NCI-H226 (cell line): ENCODE measurements at places on chromosomes 6 and 20.

DNA sequence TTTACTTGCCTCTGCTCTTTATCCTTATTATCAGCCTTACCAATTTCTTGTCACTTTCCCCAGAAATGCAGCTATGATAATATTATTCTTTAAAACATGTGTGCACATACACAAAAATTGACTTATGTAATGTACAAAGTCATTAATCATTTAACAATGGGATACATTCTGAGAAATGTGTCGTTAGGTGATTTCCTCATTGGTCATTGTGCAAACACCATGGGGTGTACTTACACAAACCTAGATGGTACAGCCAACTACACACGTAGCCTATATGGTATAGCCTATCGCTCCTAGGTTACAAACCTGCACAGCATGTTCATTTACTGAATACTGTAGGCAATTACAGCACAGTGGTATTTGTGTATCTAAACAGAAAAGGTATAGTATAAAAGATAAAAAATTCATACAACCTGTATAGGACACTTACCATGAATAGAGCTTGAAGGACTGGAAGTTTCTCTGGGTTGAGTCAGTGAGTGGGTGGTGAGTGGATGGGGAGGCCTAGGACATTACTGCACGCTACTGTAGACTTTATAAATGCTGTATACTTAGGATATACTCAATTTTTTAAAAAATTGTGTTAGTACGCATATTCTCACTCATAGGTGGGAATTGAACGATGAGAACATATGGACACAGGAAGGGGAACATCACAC, 56.9 kb downstream of the HIVEP1 start:
- no peak for DNase-seq

DNA sequence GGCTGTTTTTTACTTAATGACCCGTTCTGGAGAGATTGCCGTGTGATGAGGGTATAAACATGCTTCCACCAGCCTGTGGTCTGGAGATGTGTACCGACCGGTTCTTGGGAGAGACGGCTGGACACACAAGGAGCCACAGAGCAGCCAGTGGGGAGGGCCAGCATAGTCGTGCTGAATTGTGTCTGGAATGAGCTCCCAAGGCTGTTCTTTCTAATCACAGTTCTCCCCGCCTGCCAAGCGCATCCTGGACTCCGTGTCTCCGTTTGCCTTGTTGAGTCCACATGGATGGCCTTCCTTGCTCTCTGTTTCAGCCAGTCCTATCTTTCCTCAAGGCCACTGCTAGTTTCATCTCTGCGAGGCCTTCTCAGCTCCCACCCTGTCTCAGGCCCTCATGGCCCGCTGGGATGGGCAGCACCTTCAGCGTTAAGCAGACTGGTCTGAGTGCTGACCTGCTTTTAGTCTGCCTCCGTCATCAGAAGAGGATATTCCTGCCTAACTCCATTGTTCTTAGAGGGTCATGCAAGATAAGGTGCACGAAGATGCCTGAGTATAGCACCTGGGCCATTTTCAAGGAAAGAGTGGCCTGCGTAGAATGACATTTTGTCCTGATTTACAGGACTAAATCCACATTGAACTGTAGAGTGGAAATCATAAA, 20.6 kb downstream of the MANBAL start:
- no peak for DNase-seq

DNA sequence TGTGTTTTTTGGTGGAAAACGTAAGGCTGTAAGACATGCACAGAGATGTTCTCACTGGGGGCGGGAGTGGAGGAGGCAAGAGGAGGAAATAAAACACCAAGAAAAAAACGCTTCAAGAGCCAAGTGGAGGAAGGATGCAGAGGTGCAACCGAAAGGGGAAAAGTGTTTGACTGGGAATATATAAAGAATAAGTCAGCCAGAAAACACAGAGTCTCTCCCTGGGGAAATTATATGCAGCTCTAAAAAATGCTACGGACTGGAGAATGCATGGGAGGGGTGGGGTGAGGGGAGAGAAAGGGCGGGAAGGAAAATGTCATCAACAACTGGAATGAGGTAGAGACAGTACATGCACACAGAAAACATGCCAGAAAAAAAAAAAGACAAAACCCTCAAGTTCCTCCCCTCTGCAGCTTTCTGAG, 133.5 kb downstream of the SCML4 start:
- DNase-seq = no peak

GRCh38 chr20:41087777-41088176, 49.6 kb upstream of the PLCG1 start:
- DNase-seq = no peak

- DNase-seq = no peak
These were observed 56.0 kb downstream of the APCDD1L start for GRCh38 chr20:58459058-58459750.

GRCh38 chr20:1887756-1888155, 7.5 kb upstream of the SIRPA start:
- DNase-seq = no peak

DNA sequence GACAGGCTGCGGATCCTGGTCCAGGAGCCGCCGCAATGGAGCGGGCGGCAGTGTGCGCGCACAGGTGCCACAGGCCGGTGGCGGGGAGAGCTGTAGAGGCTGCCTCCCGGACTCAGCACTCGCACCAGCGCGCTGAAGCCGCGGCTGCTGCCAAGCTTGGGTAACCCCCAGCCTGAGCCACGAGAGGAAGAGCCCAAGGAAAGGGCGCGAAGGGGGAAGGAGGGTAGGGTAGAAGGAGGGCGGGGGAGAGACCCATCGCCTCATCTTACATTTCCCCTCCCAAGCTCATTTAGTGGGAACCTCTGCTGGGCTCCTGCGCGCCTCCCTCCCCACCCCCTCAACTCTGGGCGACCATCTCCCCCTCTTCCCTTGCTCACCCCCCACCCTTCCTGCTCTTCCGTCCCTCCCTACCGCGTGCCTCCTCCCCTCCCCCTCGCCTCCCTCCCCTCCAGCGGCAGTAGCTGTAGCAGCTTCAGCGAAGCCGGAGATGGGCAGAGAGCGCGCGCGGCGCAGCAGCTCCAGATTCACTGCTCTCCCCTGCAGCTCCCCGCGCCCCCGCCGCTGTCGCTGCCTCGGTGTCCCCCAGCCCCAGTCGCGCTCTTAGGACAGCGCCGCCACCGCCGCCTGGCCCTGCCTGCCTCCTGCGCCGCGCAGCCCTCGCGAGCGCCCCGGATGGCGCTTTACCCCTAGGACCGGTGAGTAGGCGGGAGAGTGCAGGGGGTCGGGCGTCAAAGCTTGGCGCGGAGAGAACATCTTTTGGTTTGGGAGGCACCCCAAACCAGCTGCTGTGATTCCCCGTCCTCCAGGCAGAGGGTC, at the start of gene FUT9:
TSS of gene FUT9 (plus strand) at position 457 of the 816 bp plus-strand sequence. CDS start 187,182 bp downstream, outside the sequence.
- DNase-seq = no peak

DNA sequence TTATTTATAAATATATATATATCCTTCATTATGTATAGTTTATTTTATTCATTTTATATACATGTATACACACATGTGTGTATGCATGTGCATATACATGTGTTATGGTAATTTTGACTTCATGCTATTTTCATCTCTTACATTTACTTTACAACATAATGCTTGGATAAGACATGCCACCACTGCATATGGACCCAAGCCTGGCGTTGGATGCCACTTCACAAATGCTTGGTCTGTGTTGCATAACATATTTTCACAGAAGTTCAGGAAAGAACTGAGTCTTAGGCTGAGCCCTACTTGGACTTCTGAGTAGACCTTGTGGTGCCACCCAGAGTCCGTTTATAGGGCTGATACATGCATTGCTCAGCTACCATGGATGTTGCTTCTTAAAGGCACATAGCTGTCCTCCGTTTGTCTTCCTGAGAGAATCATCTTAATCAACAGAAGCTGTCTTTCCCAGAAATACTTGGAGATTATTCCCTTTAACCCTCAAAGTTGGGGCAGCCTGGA, 337.8 kb downstream of the BTBD3 start:
- DNase-seq = no peak

GRCh38 chr6:35089935-35090505, 51.1 kb downstream of the TCP11 start:
- DNase-seq = peak; percentile 95

DNA sequence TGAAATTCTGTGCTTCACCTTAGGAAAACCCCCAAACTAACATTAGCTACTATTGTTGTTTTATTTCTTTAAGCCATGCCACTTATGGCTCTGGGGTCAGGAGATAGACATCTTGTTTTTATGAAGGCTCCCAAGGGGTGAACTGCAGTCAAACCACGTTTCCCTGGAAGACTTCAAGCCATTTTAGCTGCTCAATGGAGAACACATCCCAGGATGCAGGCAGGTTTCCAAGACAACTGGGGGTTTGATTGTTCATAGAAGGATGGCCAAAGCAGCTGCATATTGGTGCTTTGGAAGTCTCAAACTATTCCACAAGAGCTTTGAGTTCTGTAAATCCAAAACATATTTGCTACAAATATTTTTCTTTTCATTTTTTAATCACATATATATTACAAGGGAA, 818.0 kb downstream of the MAFB start:
- DNase-seq = no peak

- no peak for DNase-seq
These were observed 11.8 kb upstream of the BPIFB6 start for GRCh38 chr20:33019465-33020277.

DNA sequence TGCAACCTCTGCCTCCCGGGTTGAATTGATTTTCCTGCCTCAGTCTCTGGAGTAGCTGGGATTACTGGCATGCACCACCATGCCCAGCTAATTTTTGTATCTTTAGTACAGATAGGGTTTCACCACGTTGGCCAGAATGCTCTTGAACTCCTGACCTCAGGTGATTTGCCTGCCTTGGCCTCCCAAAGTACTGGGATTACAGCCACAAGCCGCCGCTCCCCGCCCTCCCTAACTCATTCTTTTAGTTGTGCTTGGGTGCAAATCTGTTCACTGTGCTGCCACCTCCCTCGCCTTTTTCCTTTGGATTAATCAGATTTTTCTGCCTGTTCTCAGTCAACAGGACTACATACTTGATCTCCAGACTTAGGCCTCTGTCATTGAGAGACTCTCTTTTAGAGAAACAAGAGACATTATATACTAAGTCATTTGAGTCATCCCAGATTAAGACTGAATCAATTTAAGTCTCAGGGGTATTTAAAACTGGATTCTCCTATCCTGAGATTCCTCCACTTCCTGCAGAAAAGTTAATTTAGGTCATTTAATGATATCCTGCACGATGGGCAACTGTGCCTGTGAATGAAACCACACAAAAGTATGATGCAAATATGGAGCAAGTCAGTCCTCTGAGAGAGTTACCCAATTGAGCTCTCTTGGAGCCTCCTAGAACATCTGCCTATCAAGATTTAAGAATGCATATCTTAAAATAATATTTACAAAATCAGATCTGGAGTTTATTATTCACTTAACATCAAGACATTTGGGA, 136.1 kb upstream of the THEMIS start:
- DNase-seq = no peak

DNA sequence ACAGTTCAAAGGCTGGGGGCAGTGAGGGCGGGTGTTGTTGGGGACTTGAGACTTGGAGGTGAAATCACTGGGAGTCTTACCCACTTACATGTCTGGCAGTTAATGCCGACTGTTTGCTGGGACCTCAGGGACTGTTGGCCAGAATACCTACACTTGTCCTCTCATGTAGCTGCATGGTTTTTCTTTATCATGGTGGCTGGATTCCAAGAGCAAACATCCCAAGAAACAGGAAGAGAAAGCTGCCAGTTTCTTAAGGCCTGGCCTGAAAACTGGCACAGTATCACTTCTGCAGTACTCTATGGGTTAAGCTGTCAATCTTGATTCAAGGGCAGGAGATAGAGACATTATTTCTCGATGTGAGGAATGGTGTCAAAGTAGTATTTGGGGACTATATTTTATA, 19.8 kb upstream of the C6orf62 start:
- peak; percentile 22 for DNase-seq

DNA sequence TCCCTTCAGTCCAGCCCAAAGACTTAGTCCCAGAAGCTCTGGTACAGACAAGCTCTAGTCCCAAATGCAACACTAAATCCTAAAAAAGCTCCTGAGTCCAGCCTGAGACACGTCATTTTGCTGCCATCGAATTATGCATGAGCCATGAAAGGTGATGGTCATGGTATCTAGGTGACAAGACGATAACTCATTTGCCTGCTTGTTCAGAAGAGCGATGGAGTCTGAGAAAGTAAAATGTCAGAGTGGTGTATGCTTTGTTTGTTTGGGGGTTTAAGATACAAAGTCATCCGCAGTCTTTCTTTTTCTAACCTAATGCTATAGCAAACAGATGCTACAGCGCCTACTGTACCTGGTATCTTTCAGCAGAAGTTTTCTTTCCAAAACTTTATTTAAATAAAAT, 54.7 kb downstream of the SLC23A2 start:
- DNase-seq = no peak

GRCh38 chr20:40275738-40276137, 413.3 kb downstream of the MAFB start:
- no peak for DNase-seq

- DNase-seq = no peak
These were observed 8.6 kb downstream of the MAP3K5 start for GRCh38 chr6:136783495-136784270.

GRCh38 chr20:51372176-51372803, 170.2 kb downstream of the NFATC2 start:
- peak; percentile 67 for DNase-seq

- DNase-seq = no peak
These were observed 256.8 kb downstream of the PHACTR1 start for GRCh38 chr6:12973386-12973785.
